NB4 (cell line): ENCODE measurements at places on chromosomes 5 and 9.

DNA sequence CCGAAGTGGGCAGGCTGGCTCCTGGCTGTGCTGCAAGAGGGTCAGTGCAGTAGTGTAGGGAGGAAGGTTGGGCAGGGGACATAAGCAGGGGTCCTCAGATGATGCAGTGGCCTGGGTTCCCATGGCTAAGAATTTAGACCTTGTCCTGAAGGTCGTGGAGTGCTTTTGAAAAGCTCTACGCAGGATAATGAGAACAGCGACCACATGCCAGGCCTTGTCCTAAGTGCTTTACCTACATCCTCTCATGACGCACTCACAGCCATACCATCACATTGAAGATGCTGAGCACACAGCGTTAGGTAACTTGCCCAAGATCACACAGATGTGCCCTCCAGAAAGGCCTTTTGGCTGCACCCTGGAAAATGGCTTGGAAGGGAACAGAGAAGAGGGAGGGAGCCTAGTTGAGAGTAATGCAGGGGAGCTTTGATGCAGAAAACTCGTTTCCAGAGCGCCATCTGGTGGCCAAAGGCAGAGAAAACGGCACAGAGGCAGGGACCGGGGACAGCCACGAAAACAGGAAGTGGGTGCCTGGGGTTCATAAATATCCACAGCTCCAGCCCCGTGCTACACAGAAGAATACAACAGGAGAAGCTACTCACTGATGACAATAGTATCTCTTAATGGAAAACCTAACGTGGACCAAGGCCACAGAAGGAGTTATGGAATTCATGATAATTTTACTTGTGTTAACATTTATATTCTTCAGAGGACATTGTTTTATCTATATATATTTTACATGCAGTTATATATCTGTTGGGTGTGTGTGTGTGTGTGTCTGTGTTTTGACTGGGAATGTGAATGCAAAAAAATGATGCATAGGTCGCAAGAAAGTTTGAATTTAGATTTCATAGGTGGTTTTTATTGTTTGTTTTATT lies 2.7 kb upstream of the PCDH12 start:
- DNase-seq: peak; percentile 91

DNA sequence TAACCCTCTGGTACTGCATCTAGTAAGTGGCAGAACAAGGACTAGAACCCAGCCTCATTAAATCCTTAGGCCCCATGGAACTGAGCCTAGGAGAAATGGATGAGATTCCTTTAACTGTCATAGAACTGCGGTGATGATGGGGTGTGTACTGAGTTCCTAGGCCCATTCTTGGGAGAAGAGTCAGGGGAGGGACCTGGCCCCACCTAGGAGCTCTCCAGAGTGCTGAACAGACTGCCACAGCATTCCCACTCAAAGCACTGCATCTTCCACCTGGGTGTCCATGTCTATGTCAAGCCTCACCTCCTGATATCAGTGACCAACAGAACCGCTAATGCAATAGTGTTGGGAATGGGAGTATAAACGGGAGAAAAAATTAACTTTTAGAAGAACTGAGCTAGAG lies 36.6 kb downstream of the TTLL11 start:
- peak; percentile 17 for DNase-seq

DNA sequence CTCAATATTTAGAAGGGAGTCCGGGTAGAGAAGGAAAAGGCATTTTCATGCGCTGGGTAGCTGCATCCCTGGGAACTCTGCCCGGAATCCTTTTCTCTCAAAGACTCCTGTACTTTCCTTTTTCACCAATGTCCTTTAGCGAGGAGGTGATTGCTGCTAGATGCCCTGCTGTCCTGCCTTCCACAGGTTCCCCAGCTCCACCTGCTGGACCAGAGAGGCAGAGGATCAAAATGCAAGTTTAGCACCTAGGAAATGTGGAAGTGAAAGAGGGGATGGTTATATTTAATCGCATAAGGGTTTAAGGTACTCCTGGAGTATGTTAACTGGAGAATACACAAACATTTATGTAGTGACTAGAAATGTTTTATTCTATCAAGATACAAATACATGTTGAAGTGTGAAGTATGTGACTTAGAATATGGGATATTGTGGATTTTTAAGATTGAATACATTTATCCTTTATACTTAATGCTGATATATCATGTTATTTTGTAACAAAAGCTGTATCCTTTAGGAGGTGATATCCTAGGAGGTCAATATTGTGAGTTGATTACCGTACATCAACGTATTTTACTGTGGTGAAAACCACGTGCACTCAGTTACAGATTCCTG lies 145.7 kb downstream of the ARHGAP26 start:
- peak; percentile 65 for DNase-seq

GRCh38 chr5:66795682-66796081 lies 199.5 kb downstream of the MAST4 start:
- DNase-seq: no peak

GRCh38 chr5:78908173-78909061 lies 76.7 kb downstream of the ARSB start:
- DNase-seq: peak; percentile 88

DNA sequence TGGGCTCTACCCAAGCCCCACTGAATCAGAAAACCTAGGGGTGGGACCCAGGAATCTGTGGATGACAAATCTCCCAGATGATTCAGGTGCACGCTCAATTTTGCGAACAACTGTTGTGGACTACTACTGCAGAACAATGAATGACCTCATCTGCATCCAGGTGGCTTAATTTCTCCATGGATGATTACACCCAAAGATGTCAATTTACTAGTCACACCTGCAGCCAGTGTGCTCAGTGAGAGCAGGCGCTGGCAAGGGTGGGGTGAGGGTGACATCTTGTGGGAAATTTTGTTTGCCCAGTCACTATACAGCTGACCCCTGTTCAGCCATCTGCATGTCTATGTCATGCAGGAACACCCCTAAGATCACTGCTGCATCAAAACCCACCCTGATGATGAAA lies 118.2 kb downstream of the ENTREP1 start:
- no peak for DNase-seq

- DNase-seq: no peak
Measured at GRCh38 chr5:71705421-71705820, 13.7 kb upstream of the CARTPT start.

- DNase-seq: peak; percentile 54
Measured at GRCh38 chr9:6014670-6015270, 654 bp downstream of the RANBP6 start.

GRCh38 chr5:179558932-179559283 lies 8.6 kb downstream of the RUFY1 start:
- DNase-seq: no peak

DNA sequence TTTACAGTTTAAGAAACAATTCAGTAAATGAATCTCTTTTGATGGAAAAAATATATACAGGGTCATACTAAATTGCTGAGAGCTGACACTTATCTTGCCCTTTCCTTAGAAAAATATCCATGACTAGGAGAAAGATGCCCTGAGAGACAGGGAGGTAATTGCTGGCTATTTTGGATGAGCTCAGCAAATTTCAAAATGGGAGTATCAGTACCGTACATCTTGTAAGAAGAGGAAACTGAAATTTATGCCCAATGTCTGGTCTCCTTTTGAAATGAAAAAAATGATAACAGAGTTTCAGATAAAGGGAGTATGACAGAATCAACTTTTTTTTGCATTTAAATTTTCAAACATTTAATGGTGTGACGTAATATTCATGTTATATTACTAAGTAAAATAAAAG lies 415.8 kb upstream of the CDH10 start:
- no peak for DNase-seq

- DNase-seq: no peak
Measured at GRCh38 chr9:134221273-134222017, 57.1 kb upstream of the RNU6ATAC start.

GRCh38 chr9:16846367-16846766 lies 24.1 kb downstream of the BNC2 start:
- no peak for DNase-seq

DNA sequence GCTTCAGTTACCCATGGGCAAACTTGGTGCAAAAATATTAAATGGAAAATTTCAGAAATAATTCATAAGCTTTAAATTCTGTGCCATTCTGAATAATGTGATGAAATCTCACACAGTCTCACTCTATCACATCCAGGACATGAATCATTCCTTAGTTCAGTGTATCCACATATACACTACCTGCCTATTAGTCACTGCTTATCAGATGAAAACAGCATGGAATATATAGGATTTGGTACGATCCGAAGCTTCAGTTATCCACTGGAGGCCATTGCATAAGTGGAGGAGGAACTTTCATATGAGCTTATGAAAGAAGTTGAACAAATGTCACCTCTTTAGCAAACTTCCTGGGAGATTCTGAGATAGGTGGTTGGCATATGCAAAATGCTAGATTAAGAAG lies 64.2 kb downstream of the GAPVD1 start:
- DNase-seq: no peak

DNA sequence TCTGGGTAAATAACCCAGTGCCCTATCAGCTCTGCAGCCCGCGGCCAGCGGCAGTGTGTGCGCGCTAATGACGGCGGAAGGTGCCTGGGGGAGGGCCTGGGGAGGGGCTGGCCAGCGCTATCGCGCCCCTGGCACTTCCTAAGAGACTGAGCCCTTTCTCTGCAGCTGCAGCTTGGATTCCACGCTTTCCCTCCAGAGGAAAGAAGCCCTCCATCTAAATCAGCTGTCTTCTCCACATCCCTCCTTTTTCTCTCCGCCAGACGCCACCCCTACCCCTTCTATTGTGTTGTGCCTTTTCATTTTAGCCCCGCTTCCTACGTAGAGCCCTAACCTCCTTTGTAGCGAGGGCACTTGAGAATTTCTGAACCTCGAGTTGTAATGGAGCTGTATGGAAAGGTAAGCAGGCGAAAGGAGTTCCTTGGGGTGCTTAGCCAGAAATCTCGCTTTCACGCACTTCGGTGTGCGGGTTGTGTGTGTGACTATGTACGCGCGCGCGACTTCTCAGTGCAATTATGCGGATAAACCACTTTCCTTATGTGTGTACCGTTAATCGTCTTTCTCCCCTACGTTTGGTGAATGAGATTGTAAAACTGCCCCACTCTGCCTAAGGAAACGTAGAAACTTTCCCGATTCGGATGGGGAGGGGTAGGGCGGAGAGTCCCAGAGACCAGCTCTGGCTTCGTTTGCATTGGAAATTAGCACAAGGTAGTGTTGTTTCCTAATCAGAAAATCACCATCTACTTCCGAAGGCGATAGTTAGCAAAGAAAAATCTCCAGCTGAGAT lies 664 bp upstream of the RAB3C start:
- DNase-seq: peak; percentile 79

- peak; percentile 15 for DNase-seq
Measured at GRCh38 chr5:73497497-73498056, 665 bp upstream of the BTF3 start.

DNA sequence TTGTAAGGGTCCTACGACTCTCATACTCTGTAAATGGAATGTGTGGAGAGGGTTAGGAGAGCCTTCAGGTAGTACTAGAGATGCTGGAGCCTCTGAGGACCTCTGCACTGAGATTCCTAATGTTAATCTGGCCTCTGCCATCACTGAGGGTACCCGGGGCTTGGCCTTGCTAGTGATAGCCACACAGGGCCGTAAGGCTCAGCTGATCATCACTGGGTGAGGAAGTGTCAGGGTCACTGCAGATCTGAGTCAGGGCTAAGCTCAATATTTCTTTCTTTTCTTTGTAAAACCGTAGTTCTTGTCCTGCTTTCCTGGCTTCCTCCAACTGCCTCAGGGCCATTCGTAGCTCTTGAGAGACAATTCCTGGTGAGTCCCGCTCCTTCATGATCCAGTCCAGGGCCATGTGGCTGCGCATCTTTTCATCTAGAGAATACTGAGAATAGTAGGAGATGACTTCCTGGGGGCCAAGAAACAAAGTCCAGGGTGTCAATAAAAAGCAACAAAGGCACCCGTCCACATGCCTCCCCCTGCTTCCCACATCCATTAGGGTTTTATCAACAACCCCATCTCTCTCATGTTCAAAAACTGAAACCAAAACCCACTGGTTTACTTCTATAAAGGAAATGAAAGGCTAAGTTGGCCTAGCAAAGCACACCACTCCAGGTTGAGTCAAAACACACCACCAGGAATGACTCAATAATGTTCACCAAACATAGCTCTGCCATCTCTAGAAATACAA lies 47.7 kb downstream of the LIX1 start:
- DNase-seq: no peak

- DNase-seq: no peak
Measured at GRCh38 chr5:94577466-94578245, 40.7 kb downstream of the KIAA0825 start.

- no peak for DNase-seq
Measured at GRCh38 chr9:115395511-115396021, 277.6 kb upstream of the TNC start.
